ENCODE measurements at places on chromosomes 1 and 21.
A peak's percentile ranks its signal among the peaks of the same experiment; 100 is the strongest.

DNA sequence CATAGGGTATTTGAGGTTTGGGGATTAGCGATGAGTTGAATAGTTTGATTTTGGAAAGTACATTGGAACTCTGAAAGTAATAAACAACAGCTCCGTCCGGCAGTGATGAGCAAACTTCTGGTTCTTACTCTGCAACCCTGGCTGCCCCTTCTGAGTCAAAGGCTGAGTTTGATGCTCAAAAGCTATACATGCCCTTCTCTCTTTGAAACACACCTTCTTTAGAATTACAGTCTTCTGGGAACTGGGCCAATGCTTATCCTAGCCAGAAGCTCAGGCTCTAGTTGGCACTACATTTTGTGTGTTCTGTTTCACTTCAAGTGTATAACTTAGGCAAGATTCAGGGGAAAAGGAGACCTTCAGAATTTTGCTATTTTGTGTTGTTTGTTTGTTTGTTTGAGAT, 9.3 kb downstream of the AHCYL1 start:
- no peak for DNase-seq

DNA sequence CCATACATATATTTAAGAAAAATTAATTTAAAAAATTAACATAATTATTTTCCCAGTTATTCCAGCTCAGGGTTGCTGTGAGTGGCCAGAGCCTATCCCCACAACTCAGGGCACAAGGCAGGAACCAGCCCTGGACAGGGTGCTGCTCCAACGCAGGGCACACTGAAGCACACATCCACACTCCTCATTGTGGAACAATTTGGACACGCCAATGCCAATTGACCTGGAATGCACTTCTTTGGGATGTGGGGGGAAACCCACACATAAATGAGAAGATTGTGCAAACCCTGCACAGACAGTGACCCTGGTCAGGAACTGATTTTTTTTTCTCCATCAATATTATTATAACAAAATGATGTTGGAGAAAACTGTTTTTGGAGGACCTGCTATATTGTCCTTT, 23.4 kb downstream of the SAMSN1 start:
- no peak for DNase-seq

GRCh38 chr1:22204989-22205913, 62.4 kb upstream of the WNT4 start:
- DNase-seq, result no peak

DNA sequence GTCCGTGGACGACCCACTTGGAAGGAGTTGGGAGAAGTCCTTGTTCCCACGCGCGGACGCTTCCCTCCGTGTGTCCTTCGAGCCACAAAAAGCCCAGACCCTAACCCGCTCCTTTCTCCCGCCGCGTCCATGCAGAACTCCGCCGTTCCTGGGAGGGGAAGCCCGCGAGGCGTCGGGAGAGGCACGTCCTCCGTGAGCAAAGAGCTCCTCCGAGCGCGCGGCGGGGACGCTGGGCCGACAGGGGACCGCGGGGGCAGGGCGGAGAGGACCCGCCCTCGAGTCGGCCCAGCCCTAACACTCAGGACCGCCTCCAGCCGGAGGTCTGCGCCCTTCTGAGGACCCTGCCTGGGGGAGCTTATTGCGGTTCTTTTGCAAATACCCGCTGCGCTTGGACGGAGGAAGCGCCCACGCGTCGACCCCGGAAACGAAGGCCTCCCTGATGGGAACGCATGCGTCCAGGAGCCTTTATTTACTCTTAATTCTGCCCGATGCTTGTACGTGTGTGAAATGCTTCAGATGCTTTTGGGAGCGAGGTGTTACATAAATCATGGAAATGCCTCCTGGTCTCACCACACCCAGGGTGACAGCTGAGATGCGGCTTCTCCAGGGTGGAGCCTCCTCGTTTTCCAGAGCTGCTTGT, 32.4 kb downstream of the PRMT2 start:
- no peak for DNase-seq

GRCh38 chr1:186139115-186139514, 235.9 kb downstream of the TPR start:
- DNase-seq, result no peak

- DNase-seq, result no peak
These were observed 3.1 kb downstream of the BSDC1 start for GRCh38 chr1:32390904-32391870.

DNA sequence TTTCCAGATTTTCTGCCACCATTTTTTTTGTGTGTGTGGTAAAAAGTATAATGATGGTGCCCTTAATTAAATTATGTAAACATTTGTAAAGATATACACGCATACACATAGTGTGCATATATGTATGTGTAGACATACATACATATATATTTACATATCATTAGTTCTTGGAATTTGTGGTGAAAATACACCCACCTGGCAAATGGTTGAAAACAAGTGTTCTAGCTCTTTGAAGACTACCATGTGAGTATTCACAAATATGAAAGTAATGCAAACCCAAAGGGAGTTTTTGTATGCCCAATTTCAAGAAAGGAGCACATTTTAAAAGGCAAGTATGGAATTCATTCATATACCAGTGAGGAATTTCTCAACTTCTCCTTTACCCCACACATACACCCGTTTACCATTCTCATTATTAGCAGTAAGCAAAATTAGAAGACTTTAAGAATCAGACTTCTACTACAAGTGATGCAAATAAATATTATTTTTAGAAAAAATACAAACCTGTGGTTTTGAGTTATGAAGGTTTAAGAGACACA, 8.0 kb downstream of the RABGAP1L start:
- DNase-seq, result no peak

DNA sequence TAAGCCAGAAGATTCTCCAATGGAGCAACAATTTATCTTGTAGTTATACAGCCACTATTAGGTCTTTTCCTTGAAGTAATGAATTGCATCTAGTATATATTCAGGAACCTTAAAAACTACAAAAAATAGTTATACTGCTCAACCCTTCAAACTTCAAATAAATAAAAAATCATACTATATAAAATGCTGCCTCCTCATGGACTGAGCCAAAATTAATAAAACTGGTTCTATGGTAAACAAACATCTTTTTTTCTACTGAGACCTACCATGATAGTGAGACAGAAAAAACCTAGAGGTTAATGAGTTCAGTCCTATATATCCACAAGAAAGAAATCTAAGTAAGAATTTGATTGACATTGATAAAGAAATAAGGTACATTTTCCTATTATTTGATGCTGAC, 67.7 kb downstream of the GPATCH2 start:
- DNase-seq, result no peak

DNA sequence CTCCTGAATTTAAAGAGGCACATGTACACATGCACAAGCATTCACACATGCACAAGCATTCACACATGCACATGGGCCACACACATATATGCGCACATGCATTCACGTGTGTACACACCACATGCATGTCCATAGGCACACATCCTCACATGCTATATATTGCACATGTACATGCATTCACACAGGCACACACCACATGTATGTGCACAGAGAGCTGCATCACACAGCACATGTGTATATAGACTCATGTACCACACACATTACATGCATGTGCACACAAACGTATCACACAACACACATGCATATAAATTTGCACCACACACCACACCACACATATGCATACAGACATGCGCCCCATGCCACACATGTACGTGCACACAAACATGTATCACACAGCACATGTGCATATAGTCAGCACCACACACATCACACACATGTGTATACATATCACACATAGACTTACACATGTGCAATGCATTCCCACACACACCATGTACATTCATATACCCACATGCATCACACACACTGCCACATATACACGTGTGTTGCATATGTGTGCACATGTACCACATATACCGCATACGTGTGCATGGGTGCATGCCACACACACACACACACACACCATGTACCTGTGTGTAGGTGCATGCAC, 54.6 kb upstream of the COL18A1 start:
- DNase-seq, result no peak

- no peak for DNase-seq
These were observed 407 bp downstream of the WNT4 start for GRCh38 chr1:22142315-22143064.

DNA sequence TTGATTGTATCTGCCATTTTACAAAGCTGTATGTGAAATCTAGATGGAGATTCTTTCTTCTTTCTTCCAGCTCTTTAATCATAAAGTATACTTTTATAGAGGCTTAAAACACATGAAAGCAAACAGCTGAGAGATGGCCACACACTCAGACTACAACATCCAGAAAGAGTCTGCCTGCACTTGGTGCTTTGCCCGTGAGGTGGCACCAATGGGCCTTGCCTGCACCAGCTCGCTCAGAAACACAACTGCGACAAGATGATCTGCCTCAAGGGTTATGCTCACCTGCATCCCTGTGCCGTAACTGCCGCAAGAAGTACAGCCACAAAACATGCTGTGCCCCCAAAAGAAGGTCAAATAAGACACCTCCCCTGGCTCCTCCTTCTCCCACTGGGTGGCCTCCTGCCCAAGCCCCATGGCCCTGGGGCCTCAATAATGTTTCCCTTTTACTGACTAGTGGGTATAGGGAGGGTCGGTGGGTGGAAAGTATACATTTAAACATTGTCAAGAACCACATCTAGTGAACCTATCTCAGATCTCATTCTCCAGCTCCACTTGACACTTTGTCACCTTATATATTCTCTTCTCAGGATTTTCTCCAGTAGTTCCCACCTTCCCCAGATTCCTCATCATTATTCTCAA, 66.7 kb upstream of the ANGPTL3 start:
- no peak for DNase-seq

DNA sequence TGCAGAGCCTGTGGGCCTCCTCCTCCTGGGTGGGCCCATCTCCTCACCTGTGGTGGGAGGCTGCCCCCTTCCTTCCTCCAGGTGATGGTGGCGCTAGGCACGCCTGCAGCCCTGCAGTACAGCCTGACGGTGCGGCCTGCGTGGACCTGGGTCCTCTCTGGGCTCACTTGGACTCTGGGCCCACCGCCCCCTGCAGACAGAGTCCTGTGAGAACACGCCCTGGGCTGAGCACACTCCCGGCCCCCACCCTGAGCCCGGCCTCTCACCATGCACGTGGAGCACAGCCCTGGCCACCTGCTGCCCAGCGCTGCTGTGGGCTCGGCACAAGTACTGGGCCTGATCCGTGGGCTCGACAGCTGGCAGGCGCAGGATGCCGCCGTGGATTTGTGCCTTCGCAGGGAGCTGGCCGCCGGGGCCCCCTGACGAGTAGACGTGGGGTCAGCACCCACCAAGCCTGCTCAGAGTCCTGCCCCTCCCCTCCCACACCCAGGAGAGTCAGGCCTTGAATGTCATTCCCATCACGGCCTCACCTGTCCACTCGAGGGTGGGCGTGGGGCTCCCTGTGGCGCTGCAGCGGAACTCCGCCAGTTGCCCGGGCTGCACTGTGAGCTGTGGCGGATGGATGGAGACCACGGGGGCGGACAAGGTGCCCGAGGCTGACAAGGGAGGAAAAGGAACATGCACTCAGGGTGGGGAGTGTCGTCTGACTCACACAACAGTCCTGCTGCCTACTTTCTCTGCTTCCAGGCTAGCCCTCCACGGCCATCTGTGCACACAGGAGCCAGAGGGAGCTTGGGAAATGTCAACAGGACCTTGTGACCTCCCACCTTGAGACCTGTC, 43.4 kb downstream of the LDLRAD2 start:
- no peak for DNase-seq

- no peak for DNase-seq
These were observed 68.3 kb upstream of the RHOU start for GRCh38 chr1:228666686-228667623.

GRCh38 chr1:53754484-53755312, 15.7 kb upstream of the GLIS1 start:
- peak; percentile 44 for DNase-seq

DNA sequence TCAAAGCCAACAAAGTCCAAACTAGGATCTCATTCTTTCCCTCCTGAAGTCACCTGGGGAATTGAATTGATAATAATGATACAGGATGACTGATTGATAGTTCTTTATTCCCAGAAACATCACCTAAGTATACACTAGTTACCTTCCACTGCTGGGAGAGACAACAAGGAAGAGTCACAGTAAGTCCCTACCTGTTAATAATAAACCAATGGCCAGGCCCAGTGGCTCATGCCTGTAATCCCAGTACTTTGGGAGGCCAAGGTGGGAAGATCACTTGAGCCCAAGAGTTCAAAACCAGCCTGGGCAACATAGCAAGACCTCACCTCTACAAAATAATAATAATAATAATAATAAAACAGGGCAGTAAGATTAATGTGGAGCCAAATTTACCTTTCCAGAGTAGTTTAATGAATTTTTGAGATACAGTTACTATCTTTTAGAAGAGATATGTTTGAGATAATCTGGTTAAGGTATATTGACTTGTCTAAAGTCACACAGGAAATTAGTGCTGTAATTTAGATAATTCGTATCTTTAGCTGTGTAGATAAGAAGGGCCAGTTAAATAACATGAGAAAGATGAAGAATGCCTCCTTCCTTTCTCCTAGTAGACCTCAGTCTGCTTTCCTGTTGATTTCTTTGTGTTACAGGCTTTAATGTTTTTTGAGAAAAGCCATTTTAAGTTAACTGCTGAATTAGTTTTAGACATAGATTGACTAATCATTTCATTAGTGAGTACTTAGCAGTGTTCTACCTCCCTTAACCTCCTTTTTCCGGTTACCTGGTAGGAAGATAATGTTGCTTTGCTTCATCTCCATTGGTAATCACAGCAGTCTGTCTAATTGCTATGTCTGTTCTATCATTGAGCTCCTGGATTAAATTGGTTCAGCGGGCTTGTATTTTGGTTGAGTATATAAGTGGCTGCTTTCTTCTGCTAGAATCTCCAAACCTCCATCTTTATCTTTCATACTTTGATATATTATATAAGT, 22.0 kb downstream of the SMAP2 start:
- DNase-seq, result no peak

- no peak for DNase-seq
These were observed 113.4 kb upstream of the SPAG17 start for GRCh38 chr1:118298397-118298796.

DNA sequence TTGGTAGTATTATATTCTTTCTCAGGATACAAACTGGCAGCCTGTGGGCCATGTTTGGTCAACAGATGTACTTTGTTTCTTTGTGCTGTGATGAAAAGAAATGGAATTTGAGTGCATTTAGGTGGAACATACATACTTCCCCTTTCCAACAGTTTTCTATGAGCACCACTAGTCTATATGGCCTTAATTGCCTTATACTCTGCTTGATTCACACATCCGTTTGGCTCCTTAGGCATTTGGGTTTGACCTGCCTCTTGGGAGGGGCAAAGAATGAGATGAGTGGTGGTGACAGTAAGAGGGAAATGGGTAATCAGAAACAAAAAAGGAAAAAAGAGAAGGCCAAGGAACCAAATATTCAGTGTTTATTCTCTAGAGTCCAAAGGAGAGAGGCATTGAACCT, 17.0 kb downstream of the CFAP126 start:
- DNase-seq, result no peak

DNA sequence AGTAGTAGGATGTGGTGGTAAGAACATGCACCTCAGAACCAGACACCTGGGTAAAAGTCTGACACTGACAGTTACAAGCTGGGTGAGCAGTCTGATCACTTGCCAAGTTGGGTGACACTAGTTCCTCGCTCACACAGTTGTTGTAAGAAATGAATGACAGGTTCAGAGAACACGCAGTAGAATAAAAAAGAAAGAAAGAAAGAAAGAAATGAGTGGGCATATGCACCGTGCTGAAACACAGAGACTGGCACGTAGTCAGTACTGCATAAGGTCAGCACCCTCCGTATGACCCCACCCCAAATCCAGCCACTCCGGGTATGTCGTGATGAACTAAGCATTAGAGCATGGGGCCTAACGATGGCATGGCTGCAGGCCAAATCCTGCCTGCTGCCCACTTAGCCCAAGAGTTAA, 90.6 kb downstream of the GLUL start:
- DNase-seq, result no peak

- peak; percentile 44 for DNase-seq
These were observed 65.8 kb upstream of the PRKACB start for GRCh38 chr1:84078108-84078841.

GRCh38 chr1:18417316-18418269, 63.1 kb upstream of the KLHDC7A start:
- DNase-seq, result no peak
